ENCODE measurements at places on chromosomes 16 and 17.

GRCh38 chr17:29155227-29155965 is 24.8 kb downstream of the MYO18A start:
- DNase-seq = peak; percentile 88

DNA sequence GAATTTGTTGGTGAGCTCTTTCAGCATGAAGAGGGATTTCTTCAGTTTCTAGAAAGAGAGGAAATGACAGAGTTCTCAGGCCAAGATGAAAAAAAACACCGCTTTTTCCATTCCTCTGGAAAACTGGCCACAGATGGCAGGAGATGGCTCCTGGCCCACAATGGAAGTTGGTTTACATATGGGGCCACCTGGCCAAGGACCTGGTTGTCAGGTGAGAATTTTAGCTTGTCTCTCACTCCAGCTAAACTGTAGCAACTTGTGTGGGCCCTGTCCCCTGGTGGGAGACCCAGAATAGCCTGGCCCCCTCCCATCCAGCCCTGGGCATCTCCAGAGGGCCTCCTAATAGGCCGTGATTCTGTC is 33.6 kb downstream of the LGALS9 start:
- DNase-seq = no peak

DNA sequence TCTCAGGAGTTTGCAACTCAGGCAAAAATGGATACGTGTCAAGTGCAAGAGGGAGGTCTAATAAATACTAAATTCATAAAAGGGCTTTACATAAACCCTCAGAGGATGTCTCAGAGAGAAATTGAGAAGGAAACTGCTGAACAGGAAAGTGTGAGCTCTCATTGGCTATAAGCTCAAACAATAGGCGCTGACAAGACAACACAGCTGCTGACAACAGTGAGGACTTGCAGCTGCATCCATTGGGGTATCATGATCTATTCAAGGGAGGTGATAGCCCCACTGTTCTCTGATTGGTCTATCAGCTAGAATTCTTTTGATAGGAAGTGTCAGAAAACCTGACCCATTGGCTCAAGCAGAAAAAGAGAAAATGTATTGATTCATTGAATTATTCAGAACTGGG is 187.2 kb downstream of the CBLN1 start:
- DNase-seq = no peak

DNA sequence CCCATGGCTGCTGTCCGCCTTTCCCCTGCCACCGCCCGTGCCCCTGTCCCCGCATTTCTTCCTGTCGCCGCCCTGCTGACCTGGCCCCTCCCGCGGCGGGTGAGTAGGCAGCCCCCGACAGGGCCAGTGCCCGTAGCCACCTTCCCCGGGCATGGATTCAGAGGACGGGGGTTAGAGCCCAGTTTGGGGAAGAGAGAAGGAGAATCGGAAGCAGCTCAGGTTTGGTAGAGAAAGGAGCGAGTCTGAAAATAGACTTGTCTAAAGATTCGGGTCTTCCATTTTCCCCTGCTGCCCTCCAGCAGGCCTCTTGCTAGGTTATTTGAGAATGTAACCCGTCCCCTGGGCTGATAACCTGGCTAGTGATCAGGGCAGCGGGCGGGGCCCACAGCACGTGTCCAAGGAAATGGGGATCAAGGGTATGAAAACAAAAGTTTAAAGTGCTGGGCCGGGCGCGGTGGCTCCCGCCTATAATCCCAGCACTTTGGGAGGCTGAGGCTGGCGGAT is 7.9 kb upstream of the CLDN9 start:
- peak; percentile 74 for DNase-seq

- no peak for DNase-seq
Observed at GRCh38 chr16:61909074-61909473, 127.2 kb downstream of the CDH8 start.

DNA sequence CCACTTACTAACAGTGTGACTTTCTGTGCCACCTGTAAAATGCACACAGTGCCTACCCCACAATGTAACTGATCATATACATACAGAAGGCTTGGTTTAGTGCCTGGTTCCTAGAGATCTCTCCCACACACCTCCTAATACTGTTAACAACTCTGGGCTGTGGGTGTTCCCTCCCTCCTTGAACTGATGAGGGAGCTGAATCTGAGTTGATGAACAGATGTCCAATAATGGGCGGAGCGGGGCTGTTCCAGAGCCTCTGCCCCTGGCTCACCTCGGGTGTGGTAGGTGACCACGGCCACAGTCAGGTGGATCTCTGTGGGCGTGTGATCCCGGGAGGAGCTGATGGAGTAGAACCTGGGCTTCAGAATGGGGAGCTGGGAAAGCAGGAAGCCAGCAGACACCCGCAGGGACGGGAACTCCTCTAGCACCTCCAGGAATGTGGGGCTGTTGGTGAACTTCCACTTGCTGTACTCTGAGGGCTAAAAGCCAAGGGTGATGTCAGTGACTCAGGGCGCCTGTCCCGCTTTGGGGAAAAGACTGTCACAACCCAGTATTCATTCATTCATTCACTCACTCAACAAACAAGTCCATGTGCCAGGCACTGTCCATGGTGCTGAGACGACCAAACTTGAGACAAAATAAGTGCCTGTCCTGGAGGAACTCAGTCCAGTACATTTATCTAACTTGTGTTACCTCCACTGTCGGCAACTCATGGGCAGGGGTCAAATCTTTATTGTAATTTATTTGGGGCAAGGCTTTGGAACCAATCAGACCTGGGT is 37.6 kb downstream of the NOS2 start:
- no peak for DNase-seq

GRCh38 chr17:59506894-59507726 is 58.3 kb upstream of the DHX40 start:
- DNase-seq = no peak

DNA sequence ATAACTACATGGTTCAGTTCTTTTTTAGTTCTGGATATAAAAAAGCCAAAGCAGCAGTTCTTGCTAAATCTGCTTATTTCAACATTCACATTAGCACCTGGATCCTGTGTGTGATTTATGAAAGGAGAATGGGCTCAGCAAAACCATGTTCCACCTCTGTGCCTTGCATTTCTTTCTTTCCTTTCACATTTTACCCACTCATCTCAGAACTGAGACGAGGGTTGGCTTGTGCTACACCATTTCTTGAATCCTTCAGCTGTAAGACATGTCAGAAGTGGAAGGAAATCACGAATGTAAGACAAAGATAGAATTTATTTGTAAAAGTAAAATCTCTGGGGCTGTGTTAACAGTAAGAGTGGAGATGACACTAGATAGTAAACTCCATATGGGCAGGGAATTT is 1.2 kb upstream of the UTP6 start:
- no peak for DNase-seq

DNA sequence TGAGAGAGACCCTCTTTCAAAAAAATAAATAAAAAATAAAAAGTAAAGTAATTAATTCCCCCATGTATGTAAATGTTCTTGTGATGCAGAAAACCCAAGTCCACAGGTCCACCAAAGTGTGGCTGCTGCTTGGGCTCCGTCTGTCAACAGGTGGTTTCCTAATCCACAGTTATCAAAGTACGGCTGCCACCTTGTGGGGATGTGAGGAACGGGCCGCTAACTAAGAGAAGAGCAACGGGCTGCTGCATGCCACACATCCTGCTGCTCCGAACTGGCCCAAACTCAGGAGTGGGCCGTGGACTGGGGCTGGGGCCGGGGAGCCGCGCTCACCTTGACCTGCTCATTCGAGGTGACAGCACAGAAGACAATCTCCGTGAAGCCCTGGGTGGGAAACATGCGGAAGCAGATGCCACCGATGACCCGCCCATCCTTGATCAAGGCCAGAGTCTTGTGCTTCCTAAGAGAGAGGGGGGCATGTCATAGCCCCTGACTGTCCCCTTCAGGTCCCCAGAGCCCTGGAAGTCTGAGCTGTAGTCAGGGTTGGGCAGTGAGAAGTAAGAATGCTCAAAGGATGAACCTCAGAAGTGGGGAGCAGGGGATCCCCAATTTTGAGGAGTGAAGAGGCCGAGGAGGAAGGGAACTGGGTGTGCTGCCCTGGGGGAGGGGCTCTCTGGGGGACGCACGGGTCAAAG is 4.3 kb downstream of the KAT2A start:
- DNase-seq = peak; percentile 66

- no peak for DNase-seq
Observed at GRCh38 chr17:29625037-29625750, 2.5 kb upstream of the CORO6 start.

- no peak for DNase-seq
Observed at GRCh38 chr17:34166352-34166751, 88.7 kb upstream of the CCL2 start.

- DNase-seq = no peak
Observed at GRCh38 chr17:69473841-69474831, 59.6 kb downstream of the MAP2K6 start.

GRCh38 chr17:8487130-8487645 is 51.5 kb downstream of the NDEL1 start:
- no peak for DNase-seq

GRCh38 chr17:16104189-16104588 is 104.6 kb downstream of the TTC19 start:
- no peak for DNase-seq

- no peak for DNase-seq
Observed at GRCh38 chr17:31386542-31387075, 4.9 kb upstream of the RAB11FIP4 start.

- DNase-seq = no peak
Observed at GRCh38 chr17:75623386-75623785, 9.8 kb upstream of the SMIM5 start.

GRCh38 chr17:33013596-33014375 is 22.1 kb downstream of the SPACA3 start:
- no peak for DNase-seq

GRCh38 chr17:43857957-43858600 is 11.1 kb downstream of the CD300LG start:
- DNase-seq = no peak

DNA sequence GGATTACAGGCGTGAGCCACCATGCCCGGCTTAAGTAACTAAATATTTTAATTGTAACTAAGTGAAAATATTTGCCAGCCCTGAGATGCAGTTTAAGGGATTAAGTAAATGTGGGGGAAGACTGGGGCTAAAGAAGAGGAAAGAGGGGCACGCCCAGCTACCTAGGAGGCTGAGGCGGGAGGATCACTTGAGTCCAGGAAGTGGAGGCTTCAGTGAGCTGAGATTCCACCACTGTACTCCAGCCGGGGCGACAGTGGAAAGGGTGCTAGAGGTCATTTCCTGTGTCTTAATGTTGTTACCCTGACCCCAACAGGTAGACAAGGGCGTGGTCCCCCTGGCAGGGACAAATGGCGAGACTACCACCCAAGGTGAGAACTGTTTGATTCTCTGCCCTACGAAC is 2.8 kb downstream of the ALDOA start:
- no peak for DNase-seq

- no peak for DNase-seq
Observed at GRCh38 chr17:50181144-50181543, 15.3 kb downstream of the SGCA start.

DNA sequence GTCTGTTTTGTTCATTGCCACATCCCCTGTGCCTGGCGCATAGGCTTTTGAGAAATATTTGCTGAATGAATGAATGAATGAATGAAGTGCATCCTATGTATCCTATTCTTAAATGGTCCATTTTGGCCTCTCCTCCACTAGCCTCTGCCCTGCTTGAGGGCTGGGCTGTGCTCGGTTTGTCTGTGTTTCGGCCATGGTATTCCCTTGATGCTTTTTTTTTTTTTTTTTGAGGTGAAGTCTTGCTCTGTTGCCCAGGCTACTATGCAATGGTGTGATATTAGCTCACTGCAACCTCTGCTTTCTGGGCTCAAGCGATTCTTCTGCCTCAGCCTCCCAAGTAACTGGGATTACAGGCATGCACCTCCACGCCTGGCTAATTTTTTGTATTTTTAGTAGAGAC is 110.1 kb downstream of the NTN1 start:
- no peak for DNase-seq

DNA sequence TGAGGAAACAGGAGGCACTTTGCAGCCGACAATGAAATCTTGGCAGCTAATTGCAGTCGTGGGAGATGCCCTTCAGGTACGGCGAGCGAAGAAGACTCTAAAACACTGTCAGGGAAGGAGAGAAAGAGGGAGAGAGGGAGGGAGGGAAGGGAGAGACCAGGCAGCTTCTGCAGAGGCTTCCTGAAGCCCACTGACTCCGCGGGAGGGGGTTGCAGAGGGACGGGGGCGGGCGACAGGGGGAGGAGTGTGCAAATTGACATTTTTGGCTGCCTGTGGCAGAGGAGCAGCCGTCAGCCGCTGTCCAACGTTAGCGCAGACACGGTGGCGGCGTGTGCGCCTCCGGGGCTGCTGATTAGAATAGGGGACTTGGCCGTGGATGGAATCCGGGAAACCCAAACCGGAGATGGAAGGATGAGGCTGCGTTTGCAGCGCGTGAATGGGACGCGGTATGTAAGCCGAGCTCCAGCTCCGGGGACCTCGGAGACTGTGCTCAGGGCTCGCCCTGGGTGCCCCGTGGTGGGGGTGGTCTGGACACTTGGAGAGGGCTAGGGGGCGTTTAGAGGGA is 849.1 kb upstream of the RBFOX1 start:
- DNase-seq = no peak

DNA sequence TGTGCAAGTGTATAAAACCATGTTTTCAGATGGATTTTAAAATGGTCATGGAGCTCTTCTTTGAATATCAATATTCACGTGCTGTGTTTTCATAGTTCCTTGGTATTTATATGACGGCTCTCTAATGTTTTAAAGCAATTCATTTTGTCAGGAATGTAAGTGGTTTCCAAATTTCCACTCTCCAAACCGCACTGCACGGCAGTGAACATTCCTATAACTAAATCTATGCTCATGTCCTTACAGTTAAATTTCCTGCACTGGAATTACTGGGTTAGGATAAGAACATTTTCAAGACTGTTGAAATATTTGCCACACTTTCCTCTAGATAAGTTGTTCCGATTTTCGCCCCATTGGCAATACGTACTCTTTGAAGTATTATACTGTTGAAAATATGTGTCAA is 398.9 kb downstream of the PMP22 start:
- DNase-seq = no peak

- no peak for DNase-seq
Observed at GRCh38 chr16:31416371-31416770, 11.8 kb downstream of the COX6A2 start.

- DNase-seq = no peak
Observed at GRCh38 chr17:82236142-82236971, 7.5 kb downstream of the SLC16A3 start.

- DNase-seq = no peak
Observed at GRCh38 chr16:74901606-74902005, 83.3 kb downstream of the WDR59 start.

DNA sequence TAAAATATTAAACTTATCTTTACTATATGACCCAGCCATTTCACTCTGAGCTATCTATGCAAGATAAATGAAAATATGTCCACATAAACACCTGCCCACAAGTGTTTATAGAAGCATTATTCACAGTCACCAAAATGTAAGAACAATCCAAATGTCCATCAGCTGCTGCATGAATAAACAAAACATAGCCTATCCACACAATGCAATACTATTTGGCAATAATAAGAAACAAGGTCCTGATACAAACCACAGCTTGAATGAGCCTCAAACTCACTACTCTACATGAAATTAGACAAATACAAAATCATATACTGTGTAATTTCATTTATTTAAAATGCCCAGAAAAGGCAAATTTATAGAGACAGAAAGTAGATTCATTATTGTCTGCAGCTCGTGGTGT is 355.1 kb downstream of the CDH8 start:
- DNase-seq = no peak

GRCh38 chr17:39740357-39741111 is 2.8 kb downstream of the GRB7 start:
- DNase-seq = peak; percentile 86

- no peak for DNase-seq
Observed at GRCh38 chr17:17944743-17945142, 27.5 kb downstream of the TOM1L2 start.
